Activated CD4-positive, alpha-beta T cell treated with anti-CD3 and anti-CD28 coated beads, Interleukin-2, amount 10 ng/mL, durations not matched to agents 24 days and 14 days (primary cell): ENCODE measurements at places on chromosomes 6 and 20. TPM values are rescaled to one million over a fixed set of nuclear protein-coding genes. Genes with fewer than 3 reads are reported as not detected.

Gene CST1
- total RNA-seq: not detected in 2 replicates

Gene EDN1
- 0.26 TPM in 1 of 2 replicates, not detected in the other for total RNA-seq

Gene OPN5
- total RNA-seq: not detected in 2 replicates

Gene IPCEF1
- 0.97 and 1.5 TPM in 2 replicates for total RNA-seq

Gene AGER
- total RNA-seq: 20.7 and 24.1 TPM in 2 replicates
